ENCODE measurements at places on chromosomes 1 and 21.

GRCh38 chr1:152186556-152187285, 27.7 kb upstream of the RPTN start:
- no peak for DNase-seq

DNA sequence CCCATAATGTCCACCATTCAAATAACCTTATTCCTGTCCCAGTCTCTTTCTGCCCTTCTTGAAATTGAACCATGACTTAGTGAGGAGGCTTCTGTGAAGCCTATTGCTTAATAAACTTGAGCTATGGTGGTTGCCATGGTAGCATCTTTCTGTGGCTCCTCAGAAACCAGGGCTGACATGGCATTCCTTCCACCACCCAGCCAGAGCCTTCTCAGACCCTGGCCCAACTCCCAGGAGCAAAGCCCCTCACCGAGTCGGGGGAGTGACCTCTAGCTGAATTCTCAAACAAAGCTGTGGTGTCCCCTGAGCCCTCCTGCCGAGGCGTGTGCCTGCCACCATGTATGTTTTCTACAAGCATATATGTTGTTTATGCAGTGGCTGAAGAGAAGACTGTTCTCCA, 259.1 kb downstream of the CACNA1E start:
- DNase-seq = peak; percentile 43

DNA sequence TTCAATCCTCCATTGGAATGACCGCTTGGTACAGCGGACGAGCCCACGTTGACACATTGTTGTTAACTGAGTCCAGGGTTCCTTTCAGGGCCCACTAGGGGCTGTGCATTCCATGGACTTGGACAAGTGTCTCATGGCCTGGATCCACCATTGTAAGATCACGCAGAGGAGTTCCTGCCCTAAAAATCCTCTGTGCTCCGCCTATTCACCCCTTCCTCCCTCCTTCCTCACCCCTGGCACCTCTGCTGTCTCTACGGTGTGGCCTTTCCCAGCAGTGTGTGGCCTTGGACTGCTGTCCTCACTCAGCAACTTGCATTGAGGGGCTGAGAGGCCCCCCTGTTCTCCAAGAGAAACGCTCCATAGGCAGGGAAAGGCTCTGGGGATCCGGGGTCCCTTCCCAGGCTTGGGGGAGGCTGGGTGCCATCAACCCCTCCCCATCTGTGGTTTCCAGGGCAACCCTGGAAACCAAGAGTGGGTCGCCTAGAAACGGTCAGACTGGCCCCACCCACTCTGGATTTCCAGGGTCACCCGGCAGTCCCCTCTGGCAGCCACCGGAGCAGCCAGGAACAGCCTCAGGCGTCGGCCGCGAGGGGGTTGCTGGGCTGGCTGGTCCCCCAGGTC, 50.9 kb downstream of the MEGF6 start:
- DNase-seq = no peak

- no peak for DNase-seq
Measured at GRCh38 chr1:40634901-40635655, 30.4 kb downstream of the RIMS3 start.

DNA sequence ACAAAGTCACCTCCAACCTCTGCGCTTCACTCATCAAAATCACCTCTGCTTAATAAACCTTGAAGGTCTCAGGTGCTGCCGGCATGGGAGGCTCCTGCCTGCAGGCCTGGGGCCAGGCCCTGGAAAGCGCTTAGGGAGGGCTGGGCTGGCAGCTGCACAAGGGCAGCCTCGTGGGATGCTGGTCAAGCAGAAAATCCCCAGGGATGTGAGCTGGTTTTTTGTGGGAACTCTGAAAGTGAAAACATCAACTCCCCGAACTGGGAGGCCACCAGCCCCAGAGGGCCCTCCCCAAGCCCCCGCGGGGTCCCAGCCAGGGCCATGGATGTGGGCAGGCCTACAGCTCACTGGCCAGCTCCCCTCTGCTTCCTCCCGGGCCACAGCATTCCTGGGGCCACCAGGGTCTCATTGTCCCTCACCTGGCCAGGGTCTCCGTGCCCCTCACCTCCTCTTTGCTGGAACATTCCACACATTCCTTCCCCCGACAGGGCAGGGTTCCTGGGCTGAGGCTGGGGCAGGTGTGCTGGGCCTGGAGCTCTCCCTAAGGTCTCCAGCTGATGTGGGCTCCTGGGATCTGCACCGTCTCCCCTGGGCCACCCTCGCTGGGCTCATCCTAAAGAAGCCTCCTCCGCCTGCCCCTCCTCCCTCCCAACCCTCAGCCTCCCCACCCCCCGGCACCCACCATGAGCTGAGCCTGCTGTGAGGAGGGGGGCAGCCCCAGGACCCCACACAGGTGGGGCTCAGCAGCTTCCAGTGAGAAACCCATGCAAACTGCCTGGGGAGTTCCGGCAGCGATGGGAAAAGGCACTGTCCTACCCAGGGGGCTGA, 36.0 kb upstream of the POFUT2 start:
- DNase-seq = peak; percentile 58

GRCh38 chr1:5898266-5898665, 94.0 kb downstream of the NPHP4 start:
- DNase-seq = no peak

DNA sequence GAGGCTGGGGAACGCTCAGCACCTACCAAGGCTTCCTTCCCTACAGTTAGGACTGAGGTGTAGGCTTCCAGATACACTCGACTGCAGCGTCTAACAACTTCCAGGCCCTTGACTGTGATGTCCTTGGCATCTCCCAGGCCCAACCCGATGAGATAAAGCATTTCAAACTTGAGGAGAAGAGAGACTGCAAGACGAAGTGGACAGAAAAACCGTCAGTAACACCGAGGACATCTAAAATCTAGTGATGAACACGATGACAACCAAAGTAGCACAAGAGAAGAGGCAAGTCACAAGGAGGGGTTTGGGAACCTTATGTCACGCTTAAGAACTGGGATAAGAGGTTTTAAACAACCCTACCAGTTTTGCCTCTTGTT, 314 bp downstream of the DPH5 start:
- DNase-seq = peak; percentile 57

DNA sequence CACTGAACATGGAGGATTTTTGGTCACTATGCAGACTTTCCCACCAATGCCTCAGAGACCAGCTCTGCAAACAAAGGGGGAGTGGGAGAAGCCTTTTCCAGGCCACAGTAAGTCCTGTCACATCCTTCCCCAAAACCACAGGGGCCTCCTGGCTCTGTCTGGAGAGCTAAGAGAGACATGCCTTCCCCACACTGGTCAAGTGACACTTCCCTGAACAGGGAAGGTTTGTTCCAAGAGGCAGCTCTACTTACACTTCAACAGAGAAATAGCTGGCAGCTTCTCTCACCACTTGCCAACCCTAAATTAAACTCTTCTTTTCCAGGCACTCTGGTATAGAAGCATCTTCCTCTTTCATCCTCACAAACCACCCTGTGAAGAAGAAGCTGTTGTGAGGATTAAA, 39.7 kb downstream of the EDN2 start:
- no peak for DNase-seq

GRCh38 chr1:77316006-77316405, 34.2 kb downstream of the AK5 start:
- peak; percentile 75 for DNase-seq

GRCh38 chr1:169588785-169589485, 2.7 kb upstream of the F5 start:
- no peak for DNase-seq

DNA sequence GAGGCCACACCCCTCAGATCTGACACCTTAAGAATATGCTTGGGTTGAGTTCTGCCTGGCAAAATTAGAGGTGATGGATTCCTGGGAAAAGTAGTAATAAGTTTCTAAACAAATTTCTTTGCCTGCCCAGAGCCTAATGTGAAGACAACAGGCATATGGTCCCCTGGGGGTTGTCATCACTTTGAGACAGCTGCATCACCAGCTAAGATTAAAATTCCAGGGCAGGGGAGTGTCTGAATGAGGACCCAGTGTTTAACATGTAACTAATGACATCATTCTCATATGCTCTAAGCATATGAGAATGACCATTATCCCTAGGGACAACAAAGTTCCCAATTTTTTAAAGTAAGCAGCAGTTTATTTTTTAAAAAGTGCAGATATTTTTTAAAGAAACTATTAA, 432.2 kb downstream of the PCP4 start:
- no peak for DNase-seq

GRCh38 chr1:193558491-193559028, 372.1 kb upstream of the B3GALT2 start:
- DNase-seq = no peak

GRCh38 chr1:228404107-228404720, 2.4 kb downstream of the TRIM11 start:
- no peak for DNase-seq

GRCh38 chr1:112862753-112863426, 93.1 kb downstream of the SLC16A1 start:
- DNase-seq = peak; percentile 62

DNA sequence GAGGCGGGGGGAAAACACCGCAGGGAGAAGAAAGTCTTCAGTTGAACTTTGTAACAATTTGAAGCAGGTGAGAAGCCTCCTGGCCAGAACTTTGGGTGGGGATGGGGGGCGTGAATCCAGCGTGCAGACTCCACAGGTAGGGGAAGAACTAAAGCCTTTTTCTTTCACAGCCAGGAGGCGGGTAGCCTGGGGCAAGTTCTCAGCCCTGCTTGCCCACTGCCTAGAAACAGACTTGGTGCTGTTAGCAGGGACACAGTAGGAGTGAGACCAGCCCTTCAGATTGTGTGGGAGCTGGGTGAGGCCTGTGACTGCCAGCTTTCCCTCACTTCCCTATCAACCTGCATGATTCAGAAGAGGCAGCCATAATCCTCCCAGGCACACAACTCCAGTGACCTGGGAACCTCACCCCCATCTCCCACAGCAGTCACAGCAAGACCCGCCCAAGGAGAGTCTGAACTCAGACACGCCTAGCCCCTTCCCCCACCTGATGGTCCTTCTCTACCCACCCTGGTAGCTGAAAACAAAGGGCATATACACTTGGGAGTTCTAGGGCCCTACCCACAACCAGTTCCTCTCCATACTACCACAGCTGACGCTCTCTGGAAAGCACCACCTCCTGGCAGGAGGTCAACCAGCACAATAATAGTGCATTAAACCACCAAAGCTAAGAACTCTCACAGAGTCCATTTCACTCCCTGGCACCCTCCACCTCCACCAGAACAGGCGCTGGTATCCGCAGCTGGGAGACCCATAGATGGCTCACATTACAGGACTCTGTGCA, 83.5 kb upstream of the CDC42BPA start:
- no peak for DNase-seq

DNA sequence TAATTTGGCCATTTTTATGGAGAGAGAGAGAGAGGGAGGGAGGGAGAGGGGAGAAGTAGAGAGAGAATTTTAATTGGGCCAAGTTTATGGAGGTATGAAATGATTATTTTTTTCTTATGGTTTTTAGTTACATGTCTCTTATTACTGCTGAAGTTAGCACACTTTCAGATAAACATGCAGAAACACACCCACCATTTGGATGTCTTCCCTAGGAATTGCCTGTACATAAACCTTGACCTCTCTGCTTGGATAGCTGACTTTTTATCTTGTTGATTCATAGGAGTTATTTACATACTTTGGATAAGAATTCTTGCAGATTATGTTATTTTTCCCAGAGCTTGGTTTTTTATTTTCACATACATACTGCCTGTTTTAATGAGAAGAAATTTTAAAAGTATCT, 310.2 kb upstream of the ADAMTS5 start:
- no peak for DNase-seq

- DNase-seq = no peak
Measured at GRCh38 chr1:239815074-239815473, 276.6 kb upstream of the FMN2 start.

DNA sequence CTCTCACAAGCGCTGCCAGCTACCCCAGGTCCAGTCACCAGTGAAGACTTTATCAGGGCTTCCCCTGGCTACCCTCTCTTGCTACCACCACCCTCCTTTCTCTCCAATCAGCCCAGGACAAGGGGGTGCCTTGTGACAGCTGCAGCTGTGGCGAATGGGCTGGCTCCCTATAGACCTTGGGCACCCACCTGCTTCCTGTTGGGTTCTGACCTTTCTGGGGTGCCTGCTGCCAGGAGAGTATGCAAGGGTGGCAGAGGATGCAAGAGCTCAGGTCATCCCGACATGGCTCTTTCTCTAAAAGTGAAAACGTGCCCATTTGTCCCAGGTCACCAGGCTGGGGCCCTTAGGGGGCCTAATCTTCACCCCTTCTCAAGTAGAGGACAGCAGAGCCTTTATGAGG, 6.6 kb downstream of the KLHDC8A start:
- no peak for DNase-seq

GRCh38 chr1:240732390-240732789, 120.4 kb upstream of the GREM2 start:
- no peak for DNase-seq

- no peak for DNase-seq
Measured at GRCh38 chr1:165862448-165862847, 35.0 kb downstream of the UCK2 start.

- DNase-seq = peak; percentile 47
Measured at GRCh38 chr1:116712510-116712909, 41.7 kb upstream of the CD2 start.

- DNase-seq = no peak
Measured at GRCh38 chr1:40898431-40898901, 36.3 kb upstream of the CITED4 start.

DNA sequence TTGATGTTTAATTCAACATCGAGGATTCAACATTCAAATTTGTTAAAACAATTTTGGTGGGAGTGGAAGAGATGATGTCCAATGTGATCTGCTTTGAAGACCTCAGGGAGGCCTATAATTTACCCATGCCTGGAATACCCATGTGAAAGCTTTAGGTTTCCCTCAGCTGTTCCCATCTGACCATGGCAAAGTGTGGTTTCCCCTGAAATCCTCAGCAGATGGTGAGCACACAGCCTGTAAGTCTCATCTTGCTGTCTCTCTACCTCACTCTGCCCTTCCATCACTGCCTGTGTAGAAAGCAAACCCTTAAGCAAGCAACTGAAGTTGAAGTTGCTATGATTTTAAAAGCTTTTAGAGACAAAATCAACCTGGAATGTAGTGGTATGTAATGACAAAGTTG, 80.1 kb upstream of the ATF3 start:
- DNase-seq = no peak

DNA sequence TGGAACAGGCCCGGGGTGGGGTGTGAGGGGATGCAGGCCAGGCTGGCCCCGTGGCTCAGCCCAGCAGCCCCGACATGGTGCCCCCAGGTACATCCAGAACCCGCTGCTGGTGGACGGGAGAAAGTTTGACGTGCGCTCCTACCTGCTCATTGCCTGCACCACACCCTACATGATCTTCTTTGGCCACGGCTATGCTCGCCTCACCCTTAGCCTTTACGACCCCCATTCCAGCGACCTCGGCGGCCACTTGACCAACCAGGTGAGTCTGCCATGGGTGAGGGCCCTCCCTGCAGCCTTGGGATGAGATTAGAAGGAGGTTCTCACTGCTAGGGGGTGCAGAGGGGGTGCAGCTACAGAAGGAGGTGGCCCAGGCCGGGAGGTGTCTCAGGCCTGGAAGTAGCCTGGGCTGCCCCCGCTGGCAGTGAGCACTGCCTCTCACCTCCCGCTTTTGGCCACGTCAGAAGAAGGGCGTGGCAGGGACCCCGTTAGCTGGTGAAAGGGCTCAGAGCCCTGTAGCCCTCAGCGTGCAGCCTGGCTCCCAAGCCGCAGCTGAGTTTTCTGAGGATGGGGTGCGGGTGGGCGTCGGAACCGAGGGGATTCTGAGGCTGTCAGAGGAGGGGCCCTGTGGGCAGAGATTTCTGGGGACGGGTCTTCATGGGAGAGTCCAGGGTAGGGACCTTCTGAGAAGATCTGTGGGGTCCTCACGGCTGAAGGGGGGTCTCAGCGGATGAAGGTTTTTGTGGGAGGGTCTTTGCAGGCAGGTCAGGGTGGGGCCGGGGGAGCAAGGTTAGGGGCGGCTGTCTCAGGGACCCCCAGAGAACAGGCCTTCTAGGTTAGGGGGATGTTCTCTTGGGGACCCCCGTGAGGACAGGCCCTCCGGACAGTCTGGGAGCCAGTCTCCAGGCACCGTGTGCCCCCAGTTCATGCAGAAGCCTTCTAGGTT, 10.4 kb downstream of the TTLL10 start:
- no peak for DNase-seq
